GF-D8 (cell line): ENCODE measurements at places on chromosomes 12 and 14.

DNA sequence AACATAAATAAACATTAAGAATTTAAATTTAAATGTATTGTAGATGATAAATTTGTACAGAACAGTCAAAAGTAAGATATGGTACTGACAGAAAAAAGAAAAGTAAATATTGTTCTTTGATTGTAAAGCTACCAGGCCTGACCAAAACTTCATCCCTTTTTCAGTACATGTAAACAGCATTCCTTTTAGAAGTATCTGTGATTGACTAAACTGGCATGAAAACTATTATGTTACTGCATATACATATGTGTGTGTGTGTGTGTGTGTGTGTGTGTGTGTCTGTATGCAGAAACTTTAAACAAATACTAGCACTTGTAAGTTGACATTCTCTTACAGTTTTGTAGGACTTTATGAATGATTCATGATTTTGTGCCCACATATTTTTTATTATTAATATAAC lies 270.9 kb downstream of the C12orf50 start:
- DNase-seq = no peak

GRCh38 chr14:104331871-104332605 lies 193.7 kb downstream of the KIF26A start:
- DNase-seq = no peak

GRCh38 chr14:101027291-101027690 lies 123.8 kb upstream of the RTL1 start:
- no peak for DNase-seq

DNA sequence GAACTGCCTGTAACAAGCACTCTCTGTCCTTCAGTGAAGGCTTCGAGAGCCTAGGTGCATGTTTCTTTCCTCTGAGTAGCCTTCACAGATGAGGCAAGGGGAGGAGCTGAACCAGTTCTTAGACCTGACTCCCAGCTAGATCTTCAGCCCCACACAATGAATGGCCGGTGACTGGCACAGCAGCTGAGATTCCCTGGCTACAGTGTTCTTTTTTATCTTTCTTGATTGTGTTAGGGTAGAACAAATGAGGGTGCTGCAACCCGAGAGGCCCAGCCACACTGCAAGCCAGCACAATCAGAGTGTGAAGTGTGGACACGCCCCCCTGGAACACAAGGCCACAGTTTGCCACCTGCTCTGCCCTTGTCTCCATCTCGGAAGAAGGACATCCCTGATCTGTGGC lies 19.1 kb upstream of the COL2A1 start:
- no peak for DNase-seq

GRCh38 chr14:99260587-99261551 lies 11.1 kb downstream of the BCL11B start:
- DNase-seq = no peak

DNA sequence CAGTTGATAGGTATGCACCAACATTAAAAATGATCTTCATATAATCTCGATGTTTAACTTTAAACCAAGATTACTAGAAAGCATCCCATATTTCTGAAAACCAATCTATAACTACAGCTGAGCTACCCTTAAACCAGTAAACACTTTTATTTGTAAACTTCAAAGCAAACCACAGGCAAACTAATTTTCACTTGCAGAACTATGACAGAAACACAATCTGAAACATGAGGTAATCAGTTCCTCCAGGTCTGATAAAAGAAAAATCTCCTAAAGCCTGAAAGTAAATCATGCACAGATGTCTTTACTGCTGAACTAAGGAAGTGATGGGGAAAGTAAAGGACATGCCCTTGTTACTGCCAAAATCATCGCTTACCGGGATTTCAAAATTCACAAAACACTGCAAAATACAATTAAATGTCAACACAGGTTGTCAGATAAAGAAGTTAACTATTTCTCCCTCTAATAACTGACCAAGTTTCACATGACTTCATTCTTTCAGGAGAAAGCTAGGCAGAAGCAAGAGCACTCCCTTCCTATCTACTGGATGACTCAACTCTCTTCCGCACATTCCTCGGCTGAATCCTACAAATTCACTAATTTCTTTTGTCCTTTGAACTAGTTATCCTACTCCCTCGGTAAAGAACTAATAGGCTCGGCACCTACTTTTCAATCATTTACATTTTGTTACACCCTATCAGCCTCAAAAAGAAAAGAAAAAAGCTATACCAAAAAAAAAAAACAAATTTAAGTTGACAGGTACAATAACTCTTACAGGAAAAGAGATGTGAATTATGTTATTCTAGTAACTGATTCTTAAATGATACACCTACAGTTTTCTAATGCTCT lies 1.4 kb downstream of the EEA1 start:
- DNase-seq = no peak

- DNase-seq = no peak
Observed at GRCh38 chr12:91813701-91814100, 331.9 kb downstream of the BTG1 start.

DNA sequence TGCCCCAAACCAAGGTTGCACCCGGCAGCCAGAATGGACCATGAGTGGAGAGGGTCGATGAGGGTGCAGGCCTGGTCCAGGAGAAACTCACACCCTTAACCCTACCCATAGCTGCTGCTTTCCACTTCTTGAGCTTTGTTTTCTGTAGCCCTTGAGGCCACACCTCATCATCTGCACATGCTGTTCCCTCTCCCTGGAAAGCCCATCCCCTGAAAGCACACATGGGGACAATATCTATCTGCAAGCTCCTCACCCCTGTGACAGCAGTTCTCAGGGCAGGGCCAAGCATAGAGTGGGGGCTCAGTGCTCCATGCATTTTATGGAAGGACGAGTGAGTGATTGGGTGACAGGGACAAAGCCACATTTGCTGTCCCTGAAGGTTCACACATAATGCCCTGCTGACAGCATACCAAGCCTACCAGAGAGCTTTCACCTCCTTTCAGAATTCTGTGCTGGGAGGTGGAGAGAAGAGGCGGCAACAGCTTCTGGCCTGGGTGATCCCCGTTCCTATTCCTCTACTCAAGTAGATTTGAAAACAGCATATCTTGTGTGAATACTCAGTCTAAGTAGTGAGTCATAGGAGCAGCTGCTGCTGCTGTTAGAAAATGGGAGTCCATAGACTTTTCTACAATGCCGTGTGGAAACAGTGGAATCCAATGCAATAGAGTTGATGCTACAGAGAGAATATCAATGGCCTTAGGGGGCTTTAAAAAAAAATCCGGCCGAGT lies 44.6 kb downstream of the SRGAP1 start:
- DNase-seq = no peak

GRCh38 chr12:105357162-105357691 lies 26.7 kb downstream of the C12orf75 start:
- DNase-seq = no peak

DNA sequence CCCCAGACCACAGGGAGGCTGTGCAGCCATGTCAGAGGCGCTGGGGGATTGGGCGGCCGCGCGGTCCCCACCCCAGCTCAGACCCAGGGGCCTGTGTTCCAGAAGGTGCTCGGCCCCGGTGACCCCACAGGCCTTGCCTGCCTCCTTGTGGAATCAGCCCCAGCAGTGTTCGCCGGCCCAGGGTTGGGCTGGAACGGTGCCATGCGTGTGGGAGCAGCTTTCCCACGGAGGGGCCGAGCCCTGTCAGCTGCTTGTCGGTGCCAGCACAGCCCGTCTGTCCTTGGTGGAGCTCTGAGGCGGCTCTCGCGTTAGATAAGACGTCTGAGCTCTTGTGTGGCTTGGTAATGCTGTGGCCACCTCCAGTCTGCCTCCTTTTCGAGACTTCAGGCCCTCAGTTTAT lies 8.5 kb downstream of the ZFYVE21 start:
- DNase-seq = no peak

DNA sequence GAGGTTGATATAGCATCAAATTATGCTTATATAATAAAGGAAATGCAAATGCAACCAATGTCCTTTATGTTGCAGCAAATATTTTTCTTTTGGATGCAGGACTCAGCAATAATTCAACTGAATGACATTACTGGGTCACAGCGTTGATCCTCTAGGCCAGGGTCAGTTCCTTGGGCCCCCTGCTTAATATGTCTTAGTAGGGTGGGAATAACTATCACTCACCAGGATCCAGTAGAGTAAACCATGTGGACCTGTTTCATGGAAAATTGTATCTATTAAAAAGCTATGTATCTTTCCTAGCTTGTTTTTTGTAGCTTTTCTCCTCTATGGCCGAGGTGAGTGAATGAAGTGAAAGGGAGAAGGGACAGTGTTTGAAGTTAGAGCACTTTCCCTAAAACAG lies 161.5 kb upstream of the SSTR1 start:
- no peak for DNase-seq

- no peak for DNase-seq
Observed at GRCh38 chr14:95663226-95663797, 22.9 kb upstream of the TCL1B start.

- no peak for DNase-seq
Observed at GRCh38 chr14:23636317-23637211, at the start of gene DHRS2. TSS of gene DHRS2 (plus strand) at chr14:23636364. CDS start at chr14:23638865, 2,501 bp downstream.

DNA sequence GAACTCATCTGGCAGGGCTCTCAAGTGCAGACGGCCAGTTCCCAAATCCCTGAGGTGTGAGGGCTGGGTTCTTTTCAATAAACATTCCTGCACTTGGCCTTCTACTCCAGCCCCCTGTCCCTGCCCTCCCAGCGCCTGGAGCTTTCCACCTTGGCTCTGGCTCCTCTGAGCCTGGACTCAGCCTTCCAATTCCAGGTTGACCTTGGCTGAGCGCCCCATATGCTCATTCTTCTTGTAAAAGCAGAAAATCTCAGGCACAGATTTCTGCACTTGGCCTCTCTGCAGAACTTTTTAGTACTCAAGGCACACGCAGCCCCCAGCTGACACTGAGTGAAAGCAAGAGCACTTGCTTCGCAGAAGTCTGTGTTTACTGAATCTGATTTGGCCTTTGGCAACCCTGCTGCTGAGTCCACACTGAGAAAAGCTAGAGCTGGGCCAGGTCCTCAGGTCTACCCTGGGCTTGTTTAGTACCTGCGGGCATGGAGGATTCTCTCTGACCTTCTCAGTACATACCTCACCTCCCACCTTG lies 222.7 kb downstream of the MSRB3 start:
- no peak for DNase-seq

- DNase-seq = no peak
Observed at GRCh38 chr12:124684496-124684895, 117.1 kb upstream of the NCOR2 start.

- DNase-seq = no peak
Observed at GRCh38 chr12:46064548-46064947, 74.2 kb upstream of the SCAF11 start.

DNA sequence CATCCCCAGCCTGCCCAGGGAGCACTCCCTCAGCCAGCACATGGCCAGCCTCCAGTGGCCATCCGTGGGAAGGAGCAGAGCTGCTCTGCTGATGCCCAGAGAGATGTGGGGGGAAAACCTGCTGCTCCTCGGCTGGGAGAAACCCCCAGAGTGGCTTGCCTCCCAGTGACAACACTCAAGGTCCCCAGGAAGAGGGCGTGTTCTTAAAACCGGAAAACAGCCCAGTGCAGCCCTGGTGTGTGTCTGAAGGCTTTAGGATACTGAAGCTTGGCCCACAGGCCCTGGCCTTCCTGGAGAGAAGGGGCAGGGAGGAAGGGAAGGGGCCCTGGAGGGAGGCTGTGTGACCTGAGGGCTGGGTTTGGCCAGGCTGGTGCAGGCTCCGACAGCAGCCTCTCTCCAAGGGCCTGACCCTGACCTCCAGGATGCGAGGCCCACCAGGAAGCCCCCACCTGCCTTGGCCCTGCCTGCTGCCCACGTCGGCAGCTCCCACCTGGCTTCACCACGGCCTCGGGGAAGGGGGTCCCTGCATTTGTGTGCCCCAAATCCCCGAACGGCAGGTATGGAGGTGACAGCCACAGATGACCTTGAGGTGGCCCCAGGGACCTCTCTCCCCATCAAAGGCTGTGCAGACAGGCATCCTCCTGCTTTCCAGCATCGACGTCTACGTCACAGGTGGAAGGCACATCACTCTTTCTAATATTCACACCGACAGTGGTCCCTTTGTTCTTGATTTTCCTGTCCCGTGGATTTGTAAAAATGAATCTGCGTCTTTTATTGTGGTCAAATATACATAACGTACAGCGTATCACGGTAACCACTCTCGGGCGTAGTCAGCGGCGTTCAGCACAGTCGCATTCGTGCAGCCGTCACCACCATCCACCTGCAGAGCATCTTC lies 190.0 kb upstream of the C14orf180 start:
- no peak for DNase-seq

GRCh38 chr14:20775901-20776300 lies 5.2 kb upstream of the RNASE6 start:
- DNase-seq = no peak

- DNase-seq = no peak
Observed at GRCh38 chr14:26761532-26761931, 163.7 kb upstream of the NOVA1 start.

- DNase-seq = no peak
Observed at GRCh38 chr12:52681526-52682380, 1.5 kb upstream of the KRT1 start.

DNA sequence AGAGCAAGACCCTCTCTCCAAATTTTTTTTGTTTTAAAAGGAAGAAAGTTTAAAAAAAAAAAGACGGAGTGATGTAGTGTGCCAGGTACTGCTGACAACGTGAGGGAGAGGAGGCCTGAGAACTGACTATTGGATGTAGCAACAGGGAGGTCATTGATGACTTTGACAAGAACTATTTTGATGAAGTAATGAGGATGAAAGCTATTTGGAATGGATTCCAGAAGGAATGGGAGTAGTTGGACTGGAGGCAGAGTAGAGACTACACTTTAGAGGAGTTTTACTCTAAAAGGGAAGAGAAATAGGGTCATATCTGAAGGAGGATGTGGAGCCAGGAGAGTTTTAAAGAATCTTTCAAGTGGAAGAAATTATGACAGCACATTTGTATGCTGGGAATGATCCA lies 27.8 kb upstream of the SLC38A2 start:
- DNase-seq = no peak

GRCh38 chr12:3116106-3116844 lies 39.1 kb downstream of the TSPAN9 start:
- no peak for DNase-seq

DNA sequence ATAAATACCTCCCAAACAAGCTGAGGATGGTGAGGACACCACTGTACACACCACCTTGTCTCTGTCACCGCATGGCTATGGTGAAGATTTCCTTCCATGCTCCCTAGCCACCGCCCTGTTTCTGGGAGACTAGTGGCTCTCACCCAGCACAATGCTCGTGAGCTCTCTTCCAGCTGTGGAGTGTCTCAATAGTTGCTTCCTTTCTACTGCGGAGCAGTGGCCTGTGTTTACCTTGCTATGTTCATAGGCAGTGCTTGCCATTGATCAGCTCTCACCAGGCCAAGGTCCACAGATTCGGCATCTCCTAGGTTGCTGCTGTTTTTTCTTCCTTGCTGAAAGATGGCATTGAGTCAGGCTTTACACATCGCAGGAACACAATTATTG lies 313.6 kb upstream of the RTL1 start:
- no peak for DNase-seq

- DNase-seq = no peak
Observed at GRCh38 chr14:59464486-59465315, 479 bp downstream of the GPR135 start.

- no peak for DNase-seq
Observed at GRCh38 chr12:52390739-52391617, 5.5 kb upstream of the KRT84 start.
